ENCODE measurements at places on chromosomes 7 and 10. TPM values are rescaled to one million over a fixed set of nuclear protein-coding genes. Genes with fewer than 3 reads are reported as not detected.

Gene ACSM6
- total RNA-seq = 0.30 TPM

Gene CHST15
- total RNA-seq = 5.4 TPM

Gene RBP3
- total RNA-seq = not detected

Gene ANXA11
- 406 TPM for total RNA-seq

Gene ARHGEF5
- 0.89 TPM for total RNA-seq

Gene PON1
- total RNA-seq = not detected

Gene OR6B1
- total RNA-seq = not detected

Gene AMPH
- 6.7 TPM for total RNA-seq

Gene UBN2
- 20.2 TPM for total RNA-seq

Gene MYL10
- total RNA-seq = not detected

Gene AGAP6
- total RNA-seq = 5.0 TPM

Gene SFRP4
- 15.0 TPM for total RNA-seq

Gene LRRN3
- total RNA-seq = 0.40 TPM

Gene ZNF679
- total RNA-seq = not detected

All from cardiac septum (tissue), 1 donor.